ENCODE measurements at places on chromosomes 12 and 14.

DNA sequence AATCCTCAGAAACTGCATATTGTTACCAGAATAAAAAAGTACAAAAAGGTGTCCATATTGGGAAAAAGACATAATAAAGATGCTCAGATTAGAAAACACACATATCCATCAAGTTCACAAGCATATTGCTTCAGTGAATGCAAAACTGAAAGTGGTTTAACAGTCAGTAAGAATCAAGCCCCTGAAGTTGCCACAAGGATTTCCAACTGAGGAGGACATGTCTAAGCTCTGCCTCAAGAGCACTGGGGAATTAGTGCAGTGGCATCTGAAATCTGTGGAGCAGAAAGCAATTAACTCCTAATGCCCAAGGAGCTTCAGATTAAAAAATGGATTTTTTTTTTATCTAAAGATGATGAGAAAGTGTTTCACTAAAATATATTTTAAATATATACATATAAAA is 113.2 kb downstream of the DENND5B start:
- DNase-seq: no peak

GRCh38 chr14:92417759-92418158 is 94.8 kb downstream of the SLC24A4 start:
- peak; percentile 64 for DNase-seq

DNA sequence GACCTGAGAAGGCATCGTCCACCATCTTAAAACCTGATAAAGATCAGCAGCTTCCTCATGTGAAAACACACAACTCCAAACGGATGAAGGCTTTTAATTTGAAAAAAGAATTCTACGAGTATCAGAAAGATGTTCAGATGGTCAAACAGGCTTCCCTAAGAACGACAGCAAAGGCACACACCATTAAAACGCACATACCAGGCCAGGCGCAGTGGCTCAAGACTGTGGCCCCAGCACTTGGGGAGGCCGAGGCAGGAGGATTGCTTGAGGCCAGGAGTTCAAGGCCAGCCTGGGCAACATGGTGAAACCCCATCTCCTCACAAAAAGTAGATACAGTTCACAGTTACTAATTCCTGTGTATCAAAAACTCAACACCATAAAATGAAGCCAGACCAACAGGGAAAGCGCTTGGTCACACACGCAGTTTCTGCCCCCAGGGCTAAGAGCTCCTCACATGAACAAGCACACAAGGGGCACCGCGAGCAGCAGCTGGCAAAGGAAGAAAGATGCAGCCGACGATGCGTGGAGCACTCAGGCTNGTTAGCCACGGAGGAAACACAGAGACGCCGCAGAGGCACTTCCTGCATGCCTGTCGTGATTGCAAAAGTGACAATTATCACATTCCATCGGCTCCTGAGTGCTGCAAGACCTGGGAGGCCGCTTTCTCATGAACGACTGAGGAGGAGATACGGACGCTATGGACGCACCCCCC is 78.0 kb downstream of the NOC4L start:
- DNase-seq: peak; percentile 52

GRCh38 chr12:78018939-78019338 is 188.2 kb downstream of the NAV3 start:
- DNase-seq: no peak

DNA sequence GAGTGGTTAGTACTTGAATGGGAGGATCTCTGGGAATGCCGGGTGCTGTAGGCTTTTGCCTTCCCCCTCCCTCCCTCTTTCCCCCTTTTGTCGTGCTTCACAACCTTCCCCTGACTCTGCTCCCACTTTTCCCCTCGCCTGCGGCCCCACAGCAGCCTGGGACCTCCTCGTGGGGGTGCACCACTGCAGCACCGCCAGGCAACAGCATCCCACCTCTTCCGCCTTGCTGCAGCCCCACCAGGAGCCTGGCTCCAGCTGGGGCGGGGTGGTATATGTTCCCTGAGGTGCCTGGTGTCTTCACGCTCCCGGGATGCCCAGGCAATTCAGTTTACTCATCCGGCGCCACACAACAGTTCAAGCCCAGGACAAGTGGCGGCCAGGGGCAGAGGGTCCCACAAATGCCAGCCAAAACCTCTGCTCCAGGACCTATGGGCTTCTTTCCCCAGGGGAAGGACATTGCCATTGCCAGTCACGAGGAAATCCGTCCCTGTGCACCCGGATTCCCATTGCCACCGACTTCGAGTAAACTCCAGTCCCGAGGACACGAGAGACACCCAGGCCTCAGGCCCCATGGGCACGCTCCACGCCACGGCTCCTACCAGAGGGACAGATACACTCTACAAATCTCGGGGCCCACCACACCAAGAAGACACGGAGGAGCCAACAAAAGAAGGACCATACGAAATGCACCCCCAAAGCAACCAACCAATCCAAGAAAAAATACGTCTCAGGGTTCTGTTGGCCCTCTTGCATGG is 181.7 kb downstream of the ALG10 start:
- no peak for DNase-seq

GRCh38 chr12:47715877-47716548 is 9.3 kb downstream of the ENDOU start:
- no peak for DNase-seq

DNA sequence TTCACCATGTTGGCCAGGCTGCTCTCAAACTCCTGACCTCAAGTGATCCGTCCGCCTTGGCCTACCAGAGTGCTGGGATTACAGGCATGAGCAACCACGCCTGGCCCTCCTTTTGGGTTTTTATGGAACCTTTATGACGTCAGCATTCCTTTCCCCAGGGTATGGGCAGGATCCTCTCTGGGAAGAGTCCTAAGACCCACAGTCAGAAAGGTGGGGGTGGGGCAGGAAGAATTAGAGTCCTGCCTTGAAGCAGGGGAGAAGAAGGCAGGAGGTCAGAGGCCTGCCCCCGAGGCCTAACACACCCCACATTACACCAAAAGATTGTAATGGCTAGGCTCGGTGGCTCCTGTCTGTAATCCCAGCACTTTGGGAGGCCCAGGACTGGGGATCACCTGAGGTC is 30.8 kb upstream of the CDK17 start:
- no peak for DNase-seq

DNA sequence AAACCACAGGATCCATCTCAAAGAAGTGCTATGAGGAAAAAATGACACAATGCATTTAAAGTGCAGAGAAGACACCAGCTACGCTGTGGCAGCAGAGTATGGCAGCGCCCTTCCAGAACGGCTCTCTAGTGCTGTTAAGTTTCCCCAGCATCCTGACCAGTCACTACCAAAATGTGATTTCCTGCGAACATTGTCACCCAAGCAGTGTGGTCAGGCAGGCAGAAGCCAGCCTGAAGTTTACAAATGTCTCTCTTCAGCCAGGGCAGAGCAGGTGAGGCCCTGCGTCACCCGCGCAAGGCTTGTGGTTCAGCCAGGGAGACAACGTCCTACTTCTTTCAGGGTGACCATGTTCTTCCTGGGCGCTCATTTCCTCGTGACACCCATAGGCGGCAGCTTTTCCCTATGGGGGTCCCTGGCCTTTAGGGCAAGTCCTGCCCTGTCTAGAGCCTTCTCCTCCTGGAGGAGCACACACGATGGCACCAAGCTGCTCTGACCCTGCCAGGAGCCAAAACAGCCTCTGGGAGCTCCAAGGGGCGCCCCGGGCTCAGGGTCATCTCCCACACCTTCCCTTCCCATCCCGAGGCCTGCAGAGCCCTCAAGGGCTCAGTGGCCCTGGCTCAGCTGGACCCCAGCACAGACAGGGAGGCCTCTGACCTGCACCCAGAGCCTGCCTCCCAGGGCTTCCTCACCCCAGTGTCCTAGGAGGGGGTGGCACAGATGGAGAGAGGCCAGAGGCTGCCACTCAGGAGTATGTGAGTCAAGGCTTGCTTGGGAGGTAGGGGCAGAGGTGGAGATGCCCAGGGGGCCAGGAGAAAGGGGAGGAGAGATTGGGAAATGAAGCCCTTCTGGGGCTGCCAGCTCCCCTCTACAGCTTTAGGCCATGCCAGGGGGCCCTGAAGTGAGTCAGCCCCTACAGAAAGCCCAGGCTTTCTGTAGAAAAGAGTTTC is 41.9 kb downstream of the PSMA6 start:
- peak; percentile 33 for DNase-seq

GRCh38 chr12:92301356-92301755 is 155.7 kb upstream of the BTG1 start:
- no peak for DNase-seq

- DNase-seq: no peak
Measured at GRCh38 chr14:105181549-105182295, 610 bp upstream of the NUDT14 start.

- no peak for DNase-seq
Measured at GRCh38 chr12:117042862-117043261, 56.4 kb downstream of the TESC start.

DNA sequence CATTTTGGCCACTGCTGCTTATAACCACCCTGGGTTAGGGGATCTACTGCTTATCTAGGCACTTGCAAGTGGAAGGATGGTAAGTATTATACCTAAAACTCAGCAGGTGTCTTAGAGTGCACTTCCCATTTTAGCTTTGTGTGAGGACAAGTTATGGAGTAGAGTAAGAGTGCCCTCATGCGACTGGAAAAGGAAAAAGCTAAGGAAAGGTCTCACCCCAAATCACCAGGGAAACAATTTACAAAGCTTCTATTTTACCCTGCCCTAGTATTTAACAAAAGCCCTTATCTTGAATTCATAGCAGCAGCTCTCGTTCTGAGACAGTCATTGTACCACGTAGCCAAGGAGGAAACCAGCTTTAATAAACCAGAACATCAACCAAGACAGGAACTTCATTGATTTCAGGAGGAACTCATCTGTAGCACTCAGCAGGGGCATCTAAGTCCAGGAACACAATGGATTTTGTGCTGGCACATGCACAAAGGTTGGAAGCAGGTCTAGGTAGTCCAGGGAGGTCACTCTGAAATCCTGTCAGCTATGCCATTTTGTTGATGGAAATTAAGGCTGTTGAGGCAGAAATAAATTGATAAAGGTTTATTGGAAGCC is 2.9 kb downstream of the RDH12 start:
- DNase-seq: peak; percentile 43

- DNase-seq: peak; percentile 4
Measured at GRCh38 chr14:91108941-91109611, 4.8 kb upstream of the DGLUCY start.

- DNase-seq: no peak
Measured at GRCh38 chr14:54798465-54799124, 104.0 kb downstream of the GCH1 start.

- DNase-seq: no peak
Measured at GRCh38 chr12:129629901-129630300, 273.9 kb downstream of the TMEM132D start.

GRCh38 chr12:57031789-57032188 is 15.5 kb upstream of the TAC3 start:
- no peak for DNase-seq
